ENCODE measurements at places on chromosomes 2 and 18.

DNA sequence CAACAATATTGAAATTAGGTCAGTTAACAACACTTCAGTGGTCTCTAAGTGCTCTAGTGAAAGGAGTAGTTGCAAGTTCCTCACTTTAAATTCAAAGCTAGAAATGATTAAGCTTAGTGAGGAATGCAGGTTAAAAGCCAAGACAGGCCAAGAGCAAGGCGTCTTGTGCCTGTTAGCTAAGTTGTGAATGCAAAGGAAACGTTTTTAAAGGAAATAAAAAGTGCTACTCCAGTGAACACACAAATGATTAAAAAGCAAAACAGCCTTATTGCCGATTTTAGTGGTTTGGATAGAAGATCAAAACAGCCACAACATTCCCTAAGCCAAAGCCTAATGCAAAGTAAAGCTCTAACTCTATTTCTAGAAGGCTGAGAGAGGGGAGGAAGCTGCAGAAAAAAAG lies 44.7 kb downstream of the ANTXR1 start:
- DNase-seq, result no peak

DNA sequence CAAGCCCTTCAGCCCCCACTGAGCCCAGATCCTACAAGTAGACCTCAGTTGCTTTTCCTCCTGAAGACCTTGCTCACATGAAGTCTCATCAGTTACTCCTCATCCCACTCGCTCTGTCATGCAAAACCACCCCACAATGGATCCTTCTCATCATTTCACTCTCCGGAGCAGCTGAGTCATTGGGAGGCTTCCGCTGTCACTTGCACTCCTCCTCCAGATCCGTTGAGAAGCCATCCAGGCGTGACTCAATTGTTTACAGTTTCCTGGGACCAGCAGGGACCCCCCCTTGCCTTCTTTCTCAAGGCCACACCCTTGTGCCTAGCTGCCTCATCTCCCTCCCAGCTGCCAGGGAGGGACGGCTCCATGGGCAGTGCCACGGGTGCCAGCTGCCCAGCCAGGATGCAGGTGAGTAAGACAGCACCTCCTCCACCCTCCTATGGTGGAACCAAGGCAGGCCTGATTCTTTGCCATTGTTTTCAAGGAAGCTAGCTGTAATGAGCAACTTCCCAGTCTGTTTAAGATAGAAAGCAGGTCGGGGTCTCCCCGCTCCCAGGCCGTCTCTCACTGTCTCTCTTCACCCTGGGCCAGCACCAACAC lies 16.3 kb downstream of the GPR55 start:
- no peak for DNase-seq

DNA sequence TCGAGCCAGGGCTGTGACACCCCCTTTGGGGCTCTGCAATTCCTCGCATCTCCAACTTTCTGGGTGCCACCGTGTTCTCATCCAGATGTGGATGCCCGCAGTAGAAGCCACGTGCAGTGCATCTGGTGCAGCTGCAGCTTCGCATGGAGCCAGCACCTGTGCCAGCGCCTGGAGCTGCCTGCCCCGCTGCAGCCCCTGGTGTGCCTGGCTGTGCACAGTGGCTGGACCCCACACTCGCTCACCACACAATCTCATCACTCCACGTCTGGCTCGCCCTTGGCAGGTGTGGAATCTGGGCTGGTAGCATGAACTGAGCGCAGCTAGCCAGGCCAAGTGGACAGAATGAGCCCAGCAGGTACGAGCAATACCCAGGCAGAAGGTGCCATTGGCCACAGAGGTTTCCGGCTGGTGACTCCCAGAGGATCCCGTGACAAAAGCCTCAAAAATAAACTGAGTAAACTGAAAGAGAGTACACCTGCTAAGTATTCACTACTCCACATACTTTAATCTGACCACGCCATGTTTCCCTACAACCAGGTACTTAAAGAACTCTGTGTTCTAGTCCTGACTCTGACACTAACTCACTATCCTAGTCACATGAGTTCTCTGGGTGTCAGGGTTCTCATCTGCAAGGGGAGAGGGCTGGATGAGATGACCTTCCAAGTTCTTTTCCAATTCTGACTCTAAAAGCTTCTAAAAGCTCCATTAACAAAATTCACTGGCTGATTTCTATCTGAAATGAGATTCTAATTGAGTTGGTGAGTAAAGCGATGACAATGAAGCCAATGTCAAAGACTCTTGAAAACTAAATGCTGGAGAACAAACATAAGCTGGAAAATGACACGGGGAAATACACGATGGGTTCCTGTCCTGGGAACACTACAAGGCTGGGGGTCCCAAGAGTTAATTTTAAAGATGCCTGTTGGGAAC lies 37.1 kb downstream of the RNF152 start:
- DNase-seq, result no peak

DNA sequence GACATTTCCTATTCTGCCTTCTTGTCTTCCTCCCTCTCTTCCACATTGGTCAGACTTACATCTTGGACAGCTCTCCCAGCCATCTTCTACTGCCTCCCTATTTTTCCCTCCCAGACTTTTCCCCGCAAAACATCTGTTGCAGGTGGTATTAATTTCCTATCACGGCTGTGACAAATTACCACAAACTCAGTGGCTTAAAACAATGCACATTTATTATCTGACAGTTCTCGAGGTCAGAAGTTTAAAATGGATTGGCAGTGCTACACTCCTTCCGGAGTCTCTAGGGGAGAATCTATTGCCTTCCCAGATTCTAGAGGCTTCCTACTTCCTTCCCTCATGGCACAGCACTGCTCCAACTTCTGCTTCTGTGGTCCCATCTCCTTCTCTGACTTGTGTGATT lies 33.3 kb downstream of the STRADB start:
- DNase-seq, result no peak

DNA sequence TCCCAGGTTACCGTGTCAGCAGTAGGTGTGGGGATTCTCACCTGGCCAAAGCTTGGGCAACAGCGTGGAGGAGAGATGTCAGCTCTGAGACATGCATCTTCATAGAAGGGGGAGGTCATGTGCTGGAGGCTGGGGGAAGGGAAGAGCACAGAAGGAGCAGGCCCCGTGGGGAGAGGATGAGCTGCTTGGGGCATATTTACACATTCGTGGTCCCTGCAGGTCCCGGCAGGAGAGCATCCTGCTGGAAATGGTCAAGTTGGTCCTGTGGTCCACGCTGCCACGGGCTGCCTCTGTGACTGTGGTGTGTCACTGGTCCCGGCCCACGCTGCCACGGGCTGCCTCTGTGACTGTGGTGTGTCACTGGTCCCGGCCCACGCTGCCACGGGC lies 195.1 kb upstream of the TWIST2 start:
- no peak for DNase-seq

- DNase-seq, result no peak
Measured at GRCh38 chr2:189676471-189676870, 2.0 kb downstream of the ANKAR start.

DNA sequence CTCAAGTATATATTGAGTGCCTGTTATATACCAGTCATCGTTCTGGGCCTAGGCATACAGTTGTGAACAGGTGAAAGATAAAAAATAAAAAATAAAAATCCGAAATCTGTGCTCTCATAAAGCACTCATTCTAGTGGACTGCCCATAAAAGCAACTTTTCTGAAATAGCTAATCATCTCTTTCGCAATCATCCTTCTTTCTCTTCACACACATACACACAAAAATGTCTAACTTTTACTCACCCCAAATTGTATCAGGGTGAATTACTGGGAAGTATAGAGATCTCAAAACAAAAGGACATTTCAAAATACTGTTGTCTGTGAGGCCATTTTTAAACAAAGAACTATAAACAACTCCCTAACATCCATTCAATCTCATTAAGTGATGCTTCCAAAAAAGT lies 29.6 kb upstream of the ORC2 start:
- no peak for DNase-seq
